Activated naive CD4-positive, alpha-beta T cell treated with anti-CD3 and anti-CD28 coated beads, Interleukin-2, amount 50 U/mL, for 72 hours (primary cell): ENCODE measurements at places on chromosomes 5 and 9.

- DNase-seq, result no peak
Observed at GRCh38 chr9:134811673-134812342, 68.8 kb upstream of the FCN2 start.

DNA sequence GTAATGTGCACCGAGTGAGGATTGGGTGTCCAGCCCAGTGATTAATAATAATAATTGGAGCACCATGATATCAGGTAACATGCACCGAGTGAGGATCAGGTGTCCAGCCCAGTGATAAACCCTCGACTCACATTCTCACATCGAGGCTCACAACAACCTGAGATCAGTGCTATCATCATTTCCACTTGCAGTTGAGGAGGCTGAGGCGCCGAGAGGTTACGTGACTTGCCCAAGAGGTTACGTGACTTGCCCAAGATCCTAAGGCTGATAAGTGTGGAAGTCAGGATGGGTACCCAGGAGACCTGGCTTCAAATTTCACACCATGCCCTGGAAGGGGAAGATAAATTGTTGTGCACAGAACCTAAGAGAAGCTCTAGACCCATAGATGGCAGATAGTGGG lies 189.4 kb downstream of the MED10 start:
- DNase-seq, result no peak

- no peak for DNase-seq
Observed at GRCh38 chr5:59041355-59041754, 458.5 kb downstream of the RAB3C start.

DNA sequence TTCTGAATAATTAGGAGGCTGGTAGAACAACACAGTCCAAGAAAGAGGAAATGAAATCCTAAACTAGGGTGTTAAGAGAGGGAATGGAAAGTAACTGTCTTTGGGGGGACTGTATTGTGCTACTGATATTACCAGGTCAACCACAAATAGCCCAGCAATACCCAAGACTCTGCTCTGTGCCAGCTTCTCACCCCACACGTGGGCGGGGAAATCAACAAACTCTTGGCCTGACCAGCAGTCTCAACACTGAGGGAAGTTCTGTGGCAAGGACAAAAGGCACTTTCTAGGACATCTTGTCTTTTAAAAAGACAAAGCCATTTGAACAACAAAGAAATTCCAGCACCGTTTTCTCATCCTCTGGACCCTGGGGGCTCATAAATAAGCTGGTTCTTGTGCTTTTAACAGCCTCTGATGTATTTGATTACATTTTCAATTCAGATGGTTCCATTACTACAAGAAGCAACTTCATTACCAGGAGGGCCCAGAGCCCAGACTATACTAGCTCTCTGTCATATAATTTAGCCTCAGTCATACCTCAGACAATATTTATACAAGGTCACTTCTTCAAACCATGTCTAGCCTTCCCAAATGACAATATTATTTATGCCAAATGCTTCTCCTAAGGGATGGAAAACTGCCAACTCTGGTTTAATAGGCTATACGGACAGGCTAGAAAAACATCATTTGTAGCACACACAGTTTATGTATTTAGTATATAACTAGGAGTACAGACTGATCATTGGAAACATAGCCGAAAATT lies 297.8 kb downstream of the CWC27 start:
- no peak for DNase-seq

DNA sequence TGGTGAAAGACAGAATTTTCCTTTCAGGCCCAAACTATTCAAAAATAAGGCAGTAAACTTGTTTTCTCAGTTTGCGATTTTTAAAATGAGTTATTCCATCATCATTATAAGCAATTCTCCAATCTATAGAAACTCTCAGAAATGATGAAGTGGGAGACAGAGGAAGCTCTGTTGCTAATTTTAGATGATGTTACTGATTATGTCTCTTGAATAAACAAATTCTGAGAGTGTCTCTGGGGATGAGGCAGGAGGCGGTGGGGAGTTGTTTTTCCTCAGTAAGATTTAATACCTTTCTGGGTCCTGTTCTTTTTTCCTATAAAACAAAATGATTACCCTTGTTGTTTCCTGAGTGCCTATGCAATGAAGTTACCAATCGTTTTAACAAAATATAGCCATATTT lies 43.9 kb upstream of the TEX48 start:
- DNase-seq, result no peak

DNA sequence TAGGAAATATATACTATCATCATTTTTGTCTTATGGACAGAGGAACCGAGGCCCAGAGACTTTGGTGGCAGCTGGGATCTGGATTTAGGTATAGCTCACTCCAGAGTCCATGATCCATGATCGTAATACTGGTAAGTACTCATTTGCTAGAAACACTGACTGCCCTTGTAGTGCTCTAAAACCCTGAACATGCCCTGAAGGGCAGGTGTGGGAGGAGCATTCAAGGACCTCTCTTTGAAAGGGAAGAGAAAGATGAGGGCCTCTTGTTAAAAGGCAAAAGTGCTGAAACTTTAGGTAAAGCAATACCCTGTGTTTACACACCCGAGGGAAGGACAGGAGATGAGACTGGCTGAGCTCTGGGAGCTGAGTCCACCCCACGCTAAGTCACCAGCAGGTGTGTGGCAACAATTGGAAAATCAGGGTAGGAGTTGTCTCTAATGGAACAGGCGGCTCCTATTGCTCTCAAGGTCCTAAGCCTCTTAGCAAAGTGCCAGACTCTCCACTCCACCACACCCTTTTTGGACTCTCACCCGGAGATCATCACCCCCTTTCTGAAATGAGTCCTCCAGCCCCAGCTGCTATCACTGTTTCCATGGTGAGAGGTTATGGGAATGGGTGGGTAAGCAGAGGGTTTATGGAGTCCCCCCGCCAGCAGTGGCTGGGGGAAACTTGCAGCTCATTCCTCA lies 34.8 kb downstream of the TRPC7 start:
- DNase-seq, result no peak
